ENCODE measurements at places on chromosomes 5 and 9.
A peak's percentile ranks its signal among the peaks of the same experiment; 100 is the strongest.

DNA sequence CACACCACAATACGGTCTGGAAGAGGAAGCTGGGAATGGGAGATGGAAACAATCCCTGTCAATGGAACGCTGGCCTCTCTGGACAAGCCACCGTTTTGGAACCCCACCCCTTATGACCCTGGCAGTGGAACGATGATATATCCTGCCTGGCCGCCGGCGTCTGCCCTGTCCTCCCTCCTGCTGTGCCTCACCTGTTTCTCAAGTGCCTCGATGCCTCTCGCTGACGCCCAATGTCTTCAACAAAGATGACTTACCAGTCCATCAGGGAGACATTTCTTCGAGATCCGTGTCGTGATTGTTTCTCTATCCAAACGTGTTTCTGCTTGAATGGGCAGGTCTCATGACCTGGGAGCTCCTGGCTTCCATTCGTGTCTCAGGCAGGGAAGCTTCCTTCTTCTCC, 476.5 kb downstream of the SPATA31A7 start:
- DNase-seq, result no peak

- peak; percentile 9 for DNase-seq
Measured at GRCh38 chr5:67147760-67148159, 48.8 kb downstream of the CD180 start.

- peak; percentile 88 for DNase-seq
Measured at GRCh38 chr5:38420691-38421390, 135.6 kb downstream of the LIFR start.

GRCh38 chr9:23812673-23813072, 13.4 kb downstream of the ELAVL2 start:
- DNase-seq, result no peak

DNA sequence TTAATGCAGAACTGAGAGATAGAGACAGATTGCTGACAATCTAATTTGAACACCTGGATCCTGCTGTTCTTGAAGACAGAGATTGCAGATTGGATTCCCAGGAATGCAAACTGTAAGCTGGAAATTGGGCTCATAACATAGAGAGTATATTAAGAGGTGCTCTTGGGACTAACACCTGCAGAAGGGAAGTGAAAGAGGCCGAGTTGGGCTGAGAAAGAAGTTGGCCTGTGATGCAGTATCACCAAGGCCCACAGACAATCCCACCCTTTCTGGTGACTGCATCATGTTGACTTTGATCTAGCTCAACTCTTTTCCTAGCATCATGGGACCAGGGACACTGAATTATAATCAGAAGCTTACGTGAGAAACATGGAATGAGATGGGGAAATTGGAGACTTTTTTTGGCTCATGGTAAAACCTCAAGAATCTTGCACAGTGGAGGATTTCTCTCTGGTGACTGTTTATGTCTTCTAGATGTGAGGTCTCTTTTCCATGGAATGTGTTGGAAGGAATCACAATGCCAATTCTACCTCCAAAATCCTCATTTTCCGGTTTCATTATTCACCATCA, 36.5 kb upstream of the NUDT12 start:
- DNase-seq, result peak; percentile 71

GRCh38 chr5:72788866-72789505, 27.5 kb upstream of the TNPO1 start:
- DNase-seq, result peak; percentile 28

DNA sequence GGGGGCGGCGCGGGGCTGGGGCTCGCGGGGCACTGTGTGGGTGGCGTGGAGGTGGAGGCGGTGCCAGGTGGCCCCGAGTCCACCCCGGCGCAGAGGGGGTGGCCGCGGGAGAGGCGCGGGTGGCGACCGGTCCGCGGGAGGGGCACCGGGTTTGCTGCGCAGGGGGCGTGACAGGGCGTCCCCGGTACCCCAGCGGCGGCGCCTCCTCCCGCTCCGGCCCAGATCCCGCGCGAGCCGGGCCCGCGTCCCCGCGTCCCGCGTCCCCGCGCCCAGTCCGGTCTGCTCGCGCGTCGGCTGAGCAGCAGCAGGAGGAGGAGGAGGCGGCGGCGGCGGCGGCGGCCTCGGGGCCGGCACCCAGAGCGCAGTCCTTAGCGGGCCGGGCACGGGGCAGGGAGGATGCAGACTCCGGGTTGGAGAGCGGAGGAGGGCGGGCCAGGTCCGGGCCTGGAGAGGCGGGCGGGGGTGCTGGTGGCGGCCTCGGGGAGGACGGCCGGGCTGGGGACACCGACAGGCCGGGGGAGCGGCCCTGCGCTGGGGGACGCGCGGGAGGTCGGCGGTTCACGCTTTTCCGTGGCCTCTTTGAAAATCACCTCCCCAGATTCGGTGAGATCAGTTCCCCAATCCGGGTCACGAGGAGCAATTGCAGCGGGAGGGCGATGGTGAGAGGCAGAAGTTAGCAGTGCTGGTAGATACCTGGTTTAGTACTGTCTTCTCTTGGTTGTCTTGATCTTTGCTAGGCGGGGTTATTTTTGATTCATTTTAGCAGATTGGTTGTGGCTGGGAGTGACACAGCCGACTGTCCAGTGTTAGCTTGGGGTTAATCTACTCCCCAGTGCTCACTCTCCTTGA, 1.7 kb downstream of the TRIO start:
- DNase-seq, result peak; percentile 86

- DNase-seq, result no peak
Measured at GRCh38 chr9:129162497-129163197, 15.4 kb downstream of the IER5L start.

DNA sequence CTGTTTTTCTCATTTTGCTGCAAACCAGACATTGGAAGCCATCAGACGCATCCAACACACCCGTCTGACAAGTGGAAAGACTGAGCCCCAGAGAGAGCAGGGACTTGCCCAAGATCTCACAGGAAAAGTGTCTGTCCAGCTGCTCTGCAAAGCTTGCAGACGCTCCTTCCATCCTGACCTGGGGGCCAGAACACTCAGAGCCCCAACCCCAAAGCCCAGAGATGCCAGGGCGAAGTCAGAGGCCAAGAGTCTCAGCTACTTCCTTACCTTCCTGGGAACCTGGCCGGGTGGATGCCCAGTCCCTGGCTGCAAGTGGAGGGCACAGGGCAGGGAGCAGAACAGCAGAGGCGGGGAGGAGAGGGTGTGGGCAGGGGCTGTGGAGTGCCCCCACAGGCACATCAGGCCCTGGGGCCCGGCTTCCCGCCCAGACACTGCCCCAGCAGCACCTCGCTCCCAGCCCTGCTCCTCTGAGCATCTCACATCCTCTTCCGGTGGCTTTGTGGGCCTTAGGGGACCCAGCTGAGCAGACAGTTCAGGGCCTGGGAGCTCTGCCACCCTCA, 9.7 kb upstream of the RALGDS start:
- no peak for DNase-seq

- DNase-seq, result peak; percentile 63
Measured at GRCh38 chr5:57468481-57469163, 14.0 kb downstream of the ACTBL2 start.

Data from fibroblast of skin of right biceps (primary cell).